ENCODE measurements at places on chromosomes 2 and 18. TPM values are rescaled to one million over a fixed set of nuclear protein-coding genes. Genes with fewer than 3 reads are reported as not detected.

DNA sequence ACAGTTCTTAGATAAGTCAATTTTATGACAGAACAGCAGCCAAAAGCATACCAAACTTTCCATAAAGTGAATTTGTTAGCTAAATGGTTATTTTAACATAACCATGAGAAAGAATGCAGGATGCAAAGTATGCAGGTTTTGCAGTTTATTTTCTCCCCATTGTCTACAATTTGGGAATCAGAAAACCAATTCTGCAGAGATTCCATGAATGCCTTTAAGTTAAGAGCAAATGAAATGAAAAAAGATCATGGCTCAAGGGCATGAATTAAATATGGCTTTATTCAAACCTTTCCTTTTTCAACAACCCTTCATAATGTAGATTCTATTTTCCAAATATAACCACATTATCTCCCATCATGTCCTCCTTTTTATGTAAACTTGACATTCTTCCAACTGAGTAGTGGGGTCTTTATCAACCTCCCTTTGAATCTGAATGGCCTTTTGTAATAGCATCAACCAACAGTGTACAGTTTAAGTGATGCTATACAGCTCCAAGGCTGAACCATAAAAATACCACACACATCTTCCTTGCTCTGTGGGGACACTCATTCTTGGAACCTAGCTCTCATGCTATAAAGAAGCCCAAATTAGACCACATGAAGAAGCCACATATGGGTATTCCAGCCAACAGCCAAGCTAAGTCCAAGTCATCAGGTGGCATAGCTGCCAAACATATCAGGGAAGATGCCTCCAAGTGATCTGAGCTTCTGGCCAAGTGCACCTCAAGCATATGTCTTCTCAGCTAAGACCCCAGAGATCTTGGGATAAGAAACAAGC lies 49.8 kb downstream of the PIAS2 start:
- DNase-seq: no peak

- peak; percentile 77 for DNase-seq
Observed at GRCh38 chr2:9972621-9973479, 21.4 kb downstream of the GRHL1 start.

DNA sequence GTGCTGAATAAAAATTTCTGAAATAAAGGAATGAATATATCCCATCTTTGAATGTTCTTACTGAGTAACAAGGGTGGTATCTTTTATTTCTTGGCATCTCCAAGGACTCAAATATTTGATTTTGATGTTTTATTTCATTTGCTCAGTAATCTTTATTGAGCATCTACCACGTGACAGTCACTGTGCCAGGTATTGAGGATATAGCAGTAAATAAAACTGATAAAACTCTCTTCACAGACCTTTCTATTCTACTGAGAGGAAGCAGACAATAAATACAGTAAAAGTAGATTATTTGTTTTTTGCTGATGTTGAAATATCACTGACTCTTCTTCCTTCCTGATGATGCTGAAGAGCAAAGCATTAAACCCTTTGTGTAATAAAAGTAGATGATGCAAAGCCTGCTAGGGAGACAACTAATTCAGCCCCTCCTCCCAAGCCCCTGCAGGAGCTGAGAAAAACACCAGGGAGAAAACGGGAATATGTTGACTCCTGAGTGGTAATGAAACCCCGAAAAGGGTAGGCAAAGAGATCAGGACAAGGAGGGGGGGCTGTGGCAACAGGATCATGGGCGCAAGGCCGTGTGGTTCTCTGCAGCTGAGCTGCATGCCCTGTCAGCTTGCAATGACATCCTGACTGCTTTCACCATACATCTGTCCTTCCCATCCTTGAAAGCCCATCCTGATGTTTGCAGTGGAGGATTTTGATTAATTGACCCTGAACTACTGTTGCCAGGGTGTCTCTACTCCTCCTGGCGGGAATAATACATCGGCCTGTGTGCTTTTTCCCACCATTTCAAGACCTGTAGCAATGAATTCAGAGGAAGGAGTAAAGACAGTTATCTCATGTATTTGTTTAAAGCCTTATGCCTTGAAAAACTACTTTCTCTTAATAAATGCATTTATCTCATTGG lies 117.4 kb downstream of the EML6 start:
- DNase-seq: no peak

ALPG gene
- total RNA-seq: not detected

NGEF gene
- 6.1 TPM for total RNA-seq

- DNase-seq: no peak
Observed at GRCh38 chr2:60148716-60149115, 404.7 kb downstream of the BCL11A start.

- no peak for DNase-seq
Observed at GRCh38 chr2:69225933-69226332, 161.1 kb downstream of the GFPT1 start.

NAGK gene
- 75.0 TPM for total RNA-seq

DNA sequence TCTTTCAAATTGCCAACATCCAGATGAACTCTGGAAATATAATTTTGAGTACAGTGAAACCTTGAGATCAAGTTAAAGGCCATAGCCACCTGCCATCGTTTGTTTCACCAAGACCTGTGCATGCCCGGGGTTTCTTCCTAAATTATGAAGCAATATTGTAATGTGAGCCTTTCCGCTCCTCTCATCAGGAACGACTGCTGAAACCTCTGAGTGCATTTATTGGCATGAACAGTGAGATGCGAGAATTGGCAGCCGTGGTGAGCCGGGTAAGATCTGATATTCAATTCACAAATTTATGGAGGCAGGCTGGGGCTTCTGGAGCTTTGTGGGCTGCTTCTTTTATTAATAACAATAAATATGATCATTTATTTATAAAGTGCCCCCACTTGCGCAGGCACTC lies 27.7 kb upstream of the ELOA2 start:
- no peak for DNase-seq

DNA sequence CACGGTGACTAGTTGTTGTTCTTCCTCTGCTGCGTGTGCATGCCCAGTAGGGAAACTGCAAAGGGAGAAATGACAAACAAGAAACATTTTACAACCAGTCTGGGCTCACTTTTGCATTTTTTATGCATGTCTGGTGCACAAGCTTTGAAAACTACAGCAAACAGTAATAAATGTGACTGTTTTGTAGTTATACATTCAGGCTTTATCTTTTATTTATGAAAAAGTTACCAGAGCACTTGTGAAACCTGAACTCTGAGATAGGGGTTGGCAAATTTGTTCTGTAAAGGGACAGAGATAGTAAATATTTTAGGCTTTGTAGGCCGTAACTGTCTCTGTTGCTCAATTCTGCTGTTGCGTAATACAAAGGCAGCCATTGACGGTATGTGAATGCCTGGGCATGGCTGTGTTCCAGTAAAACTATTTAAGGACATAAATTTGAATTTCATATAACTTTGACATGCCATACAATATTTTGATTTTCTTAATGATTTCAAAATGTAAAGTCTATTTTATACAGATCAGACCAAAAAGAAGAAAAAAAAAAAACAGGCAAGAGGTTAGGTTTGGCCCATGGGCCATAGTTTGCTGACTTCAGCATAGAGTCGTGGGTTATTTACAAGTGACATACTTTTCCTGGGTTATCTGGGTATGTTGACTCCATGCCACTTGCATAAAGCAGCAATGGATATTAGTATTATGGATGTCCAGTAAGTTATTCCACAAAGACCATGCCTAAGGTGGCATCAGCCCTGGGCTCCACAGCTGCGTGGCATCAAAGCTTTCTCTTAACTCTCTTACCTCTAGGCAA lies 53.6 kb upstream of the EML6 start:
- DNase-seq: peak; percentile 64

- DNase-seq: no peak
Observed at GRCh38 chr2:164948540-164948939, 6.8 kb downstream of the SLC38A11 start.

DNA sequence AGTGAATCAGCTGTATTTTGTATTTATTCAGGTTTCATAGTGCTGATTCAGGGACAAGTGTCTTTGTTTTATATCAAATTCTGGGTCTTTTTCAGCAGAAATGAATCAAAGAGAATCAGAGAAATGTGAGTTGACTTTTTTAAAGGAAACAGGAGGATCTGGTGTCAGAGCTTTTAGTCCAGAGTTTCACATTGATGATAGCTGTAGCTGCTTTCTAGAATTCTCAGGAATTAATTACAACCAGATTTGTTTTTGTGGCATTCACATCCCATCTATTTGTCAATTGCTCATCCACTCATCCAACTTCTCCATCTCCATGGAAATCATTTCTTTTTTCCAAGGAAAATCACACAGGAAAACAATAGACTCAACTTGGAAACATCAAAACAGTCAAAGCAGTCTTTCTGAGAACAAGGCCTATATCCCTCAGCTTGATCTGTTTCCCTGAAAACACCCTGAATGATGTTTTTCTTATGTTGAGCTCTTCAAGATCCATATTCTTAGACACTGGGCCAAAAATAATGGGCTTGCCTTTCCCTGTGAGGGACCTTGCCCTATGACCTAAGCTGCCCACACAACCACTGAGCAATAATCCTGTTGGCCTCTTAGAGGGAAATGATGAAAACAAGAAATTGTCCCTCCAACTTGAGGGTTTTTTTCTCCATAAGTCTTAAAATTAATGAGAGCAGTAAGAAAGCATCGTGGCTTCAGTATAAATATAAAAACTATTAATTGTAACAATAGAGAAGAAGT lies 249.5 kb upstream of the FN1 start:
- DNase-seq: no peak

KCNS3 gene
- 3.7 TPM for total RNA-seq

GRCh38 chr2:24620936-24621335 lies 129.9 kb downstream of the NCOA1 start:
- no peak for DNase-seq

Data from bronchial epithelial cell (primary cell).